Spleen (tissue), 13 donors: ENCODE measurements at places on chromosomes 2 and 18. TPM values are rescaled to one million over a fixed set of nuclear protein-coding genes. Genes with fewer than 3 reads are reported as not detected.
A peak's percentile ranks its signal among the peaks of the same experiment; 100 is the strongest.

TEX44 gene
- polyA plus RNA-seq: not detected

DNA sequence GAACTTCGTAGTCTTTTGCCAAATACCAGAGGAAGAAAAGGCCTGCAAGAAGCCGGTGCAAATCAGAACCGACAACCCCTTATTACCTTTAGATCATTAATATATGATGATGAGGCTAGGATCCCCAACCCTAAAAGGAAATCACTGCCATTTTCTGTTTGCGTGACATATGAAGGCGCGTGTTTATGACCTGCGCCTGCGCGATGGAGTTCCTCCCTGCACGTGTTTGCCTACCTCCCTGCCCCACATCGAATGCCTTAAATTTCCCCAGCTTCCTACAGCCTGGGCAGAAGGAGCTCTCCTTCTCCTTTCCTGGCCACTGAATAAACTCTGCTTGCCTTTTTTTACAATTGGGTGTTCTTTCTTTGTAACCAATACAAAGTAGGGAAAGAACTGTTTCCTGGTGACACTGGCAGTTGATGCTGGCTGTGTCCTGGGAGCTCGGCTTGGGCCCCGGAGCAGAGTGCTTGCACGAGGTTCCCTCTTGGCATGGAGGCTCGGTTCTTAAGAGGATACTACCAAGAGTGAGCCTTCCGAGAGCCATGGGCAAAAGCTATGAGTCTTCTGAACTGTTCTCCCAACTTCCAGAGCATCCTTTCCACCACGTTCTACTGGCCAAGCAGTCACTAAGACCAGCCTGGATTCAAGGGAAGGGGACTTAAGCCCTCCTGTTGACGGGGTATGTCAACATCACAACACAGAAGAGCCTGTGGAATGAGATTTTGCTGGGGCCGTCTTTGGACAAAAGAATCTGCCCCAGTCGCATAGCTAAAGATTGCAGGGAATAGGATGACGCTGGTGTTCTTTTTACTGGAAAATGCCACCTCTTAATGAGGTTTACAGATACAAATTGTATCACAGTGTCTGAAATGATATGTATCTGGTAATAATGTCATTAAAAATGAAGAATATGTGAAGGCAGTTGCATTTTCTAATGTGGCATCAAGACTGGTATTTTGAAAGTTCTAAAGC lies 179.8 kb downstream of the SH3BP4 start:
- H3K4me1 ChIP-seq: peaks cover 6% of the 10 kb centered on the region
- no peak overlapping the region for H3K4me3 ChIP-seq
- H3K27me3 ChIP-seq: no peaks in the 10 kb centered on the region
- H3K36me3 ChIP-seq: no peaks in the 10 kb centered on the region

DNA sequence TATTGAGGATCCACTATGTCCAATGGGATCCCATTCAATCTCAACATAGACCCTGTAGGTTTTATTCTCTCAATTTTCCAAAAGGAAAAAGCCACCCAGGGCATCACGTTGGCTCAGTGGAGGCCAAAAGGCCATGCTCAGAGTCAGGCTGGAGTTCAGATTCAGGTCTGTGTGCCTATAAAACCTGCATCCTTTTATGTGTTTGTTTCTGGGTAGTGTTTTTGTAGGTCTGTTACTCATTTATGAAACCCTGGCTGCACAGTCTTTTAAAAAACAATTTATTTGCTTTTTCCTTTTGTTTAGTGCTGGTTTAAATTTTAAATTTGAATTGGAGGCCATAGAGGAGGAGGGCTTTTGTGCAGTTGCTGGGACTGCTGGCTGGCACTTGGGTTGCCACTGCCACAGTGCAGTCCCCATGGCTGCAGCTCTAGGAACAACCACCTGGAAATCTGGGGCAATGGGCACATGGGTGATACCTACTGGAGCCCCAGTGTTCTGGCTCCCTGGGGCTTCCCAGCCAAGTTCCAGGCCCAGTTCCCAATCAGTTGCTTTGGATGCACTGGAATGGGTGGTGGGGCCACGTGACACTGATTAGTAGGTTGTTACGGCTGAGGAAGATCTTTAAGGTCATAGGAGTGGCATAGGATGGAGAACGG lies 31.3 kb downstream of the IL1R2 start:
- H3K27me3 ChIP-seq: no peaks in the 10 kb centered on the region
- no peak overlapping the region for H3K4me3 ChIP-seq
- peak overlapping the region; percentile 76 for H3K27ac ChIP-seq
- DNase-seq: no peak
- no peaks in the 10 kb centered on the region for H3K36me3 ChIP-seq
- peaks cover 13% of the 10 kb centered on the region for H3K4me1 ChIP-seq

DNA sequence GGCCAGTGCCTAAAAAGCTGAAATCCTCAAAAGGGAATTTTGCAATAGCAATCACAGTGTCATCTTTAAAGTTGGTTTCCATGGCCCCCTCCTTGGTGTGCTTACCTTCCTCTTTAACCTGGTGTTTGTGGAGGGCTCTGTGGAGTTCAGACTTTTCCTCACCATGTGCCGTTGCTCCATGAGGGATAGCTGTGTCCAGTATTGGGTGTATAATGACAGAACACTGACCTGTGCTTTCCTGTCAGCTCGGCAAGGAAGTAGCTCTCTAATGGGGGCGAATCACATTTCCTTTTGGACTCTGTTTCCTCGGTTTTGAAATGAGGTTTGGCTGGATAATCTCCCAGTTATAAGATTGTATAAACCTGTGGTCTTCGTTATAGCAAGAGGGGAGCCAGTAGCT lies 166.0 kb upstream of the DAPL1 start:
- H3K27me3 ChIP-seq: no peaks in the 10 kb centered on the region
- H3K4me3 ChIP-seq: no peak overlapping the region
- H3K36me3 ChIP-seq: peaks cover 13% of the 10 kb centered on the region
- H3K4me1 ChIP-seq: no peaks in the 10 kb centered on the region

DNA sequence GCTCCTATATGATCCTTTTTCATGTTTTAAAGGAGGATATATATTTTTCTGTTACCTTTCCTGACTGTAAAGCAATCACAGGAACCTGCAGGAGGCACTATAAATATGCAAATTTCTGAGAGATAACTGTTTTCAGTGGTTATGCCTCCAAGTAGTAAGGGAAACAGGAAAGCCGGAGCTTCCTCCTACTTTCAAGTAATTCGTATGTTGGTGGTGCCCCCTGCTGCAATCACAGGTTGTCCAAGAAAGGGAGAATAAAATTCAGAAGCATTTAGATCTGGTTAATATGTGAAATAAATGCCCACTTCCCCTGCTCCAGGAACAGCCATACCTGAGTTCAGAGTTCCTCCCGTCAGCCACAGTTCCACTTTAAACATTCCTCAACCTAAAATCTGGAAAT lies 12.0 kb upstream of the BCL11A start:
- H3K27ac ChIP-seq: no peak overlapping the region
- no peak overlapping the region for H3K4me3 ChIP-seq
- H3K4me1 ChIP-seq: peaks cover 16% of the 10 kb centered on the region
- H3K36me3 ChIP-seq: no peaks in the 10 kb centered on the region
- DNase-seq: no peak
- peaks cover 29% of the 10 kb centered on the region for H3K27me3 ChIP-seq

GRCh38 chr2:236785611-236786057 lies 216.0 kb downstream of the ACKR3 start:
- no peaks in the 10 kb centered on the region for H3K4me1 ChIP-seq
- H3K36me3 ChIP-seq: no peaks in the 10 kb centered on the region
- H3K27me3 ChIP-seq: peaks cover 19% of the 10 kb centered on the region

DNA sequence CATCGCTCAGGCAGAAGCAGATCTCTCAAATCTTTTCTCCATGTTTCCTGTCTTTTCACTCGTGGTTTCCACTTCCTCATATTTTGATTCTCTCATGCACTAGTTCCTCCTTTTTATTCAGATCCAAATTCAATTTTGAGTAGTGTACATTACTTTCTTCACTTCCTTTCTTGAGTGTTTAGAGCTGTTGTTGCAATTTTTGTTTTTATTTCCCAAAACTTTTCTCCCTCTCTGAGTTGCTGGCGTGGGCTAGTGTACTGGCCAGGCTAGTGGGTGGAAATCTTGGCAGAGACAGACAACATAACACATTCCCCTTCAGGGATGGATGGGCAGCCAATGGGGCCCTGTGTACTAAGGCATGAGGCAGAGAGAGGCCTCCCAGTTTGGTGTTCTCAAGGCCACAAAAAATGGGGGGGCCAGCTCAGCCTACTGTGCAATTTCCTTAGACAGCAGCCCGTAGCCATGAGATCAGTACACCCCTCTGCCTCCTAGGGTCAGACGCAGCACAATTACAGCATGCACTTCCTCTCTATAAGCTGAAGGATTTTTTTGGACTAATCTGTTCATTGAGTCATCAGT lies 145.1 kb upstream of the PID1 start:
- peaks cover 15% of the 10 kb centered on the region for H3K4me1 ChIP-seq
- no peak for DNase-seq
- H3K36me3 ChIP-seq: no peaks in the 10 kb centered on the region
- no peak overlapping the region for H3K4me3 ChIP-seq
- H3K27me3 ChIP-seq: no peaks in the 10 kb centered on the region

XIRP2 gene
- 0.21 TPM for polyA plus RNA-seq

- no peaks in the 10 kb centered on the region for H3K27me3 ChIP-seq
- no peaks in the 10 kb centered on the region for H3K36me3 ChIP-seq
- no peak for DNase-seq
- H3K4me1 ChIP-seq: no peaks in the 10 kb centered on the region
- no peak overlapping the region for H3K27ac ChIP-seq
- no peak overlapping the region for H3K4me3 ChIP-seq
These were observed 24.6 kb downstream of the GCA start for GRCh38 chr2:162368494-162368893.

RAMP1 gene
- polyA plus RNA-seq: 24.5 TPM

TUBB6 gene
- polyA plus RNA-seq: 29.0 TPM

- no peak overlapping the region for H3K27ac ChIP-seq
- DNase-seq: no peak
- no peaks in the 10 kb centered on the region for H3K36me3 ChIP-seq
- H3K27me3 ChIP-seq: no peaks in the 10 kb centered on the region
- no peaks in the 10 kb centered on the region for H3K4me1 ChIP-seq
These were observed 693.5 kb downstream of the CBLN2 start for GRCh38 chr18:71850602-71851001.

SERPINB10 gene
- 0.51 TPM for polyA plus RNA-seq

SH3YL1 gene
- 37.6 TPM for polyA plus RNA-seq

DNA sequence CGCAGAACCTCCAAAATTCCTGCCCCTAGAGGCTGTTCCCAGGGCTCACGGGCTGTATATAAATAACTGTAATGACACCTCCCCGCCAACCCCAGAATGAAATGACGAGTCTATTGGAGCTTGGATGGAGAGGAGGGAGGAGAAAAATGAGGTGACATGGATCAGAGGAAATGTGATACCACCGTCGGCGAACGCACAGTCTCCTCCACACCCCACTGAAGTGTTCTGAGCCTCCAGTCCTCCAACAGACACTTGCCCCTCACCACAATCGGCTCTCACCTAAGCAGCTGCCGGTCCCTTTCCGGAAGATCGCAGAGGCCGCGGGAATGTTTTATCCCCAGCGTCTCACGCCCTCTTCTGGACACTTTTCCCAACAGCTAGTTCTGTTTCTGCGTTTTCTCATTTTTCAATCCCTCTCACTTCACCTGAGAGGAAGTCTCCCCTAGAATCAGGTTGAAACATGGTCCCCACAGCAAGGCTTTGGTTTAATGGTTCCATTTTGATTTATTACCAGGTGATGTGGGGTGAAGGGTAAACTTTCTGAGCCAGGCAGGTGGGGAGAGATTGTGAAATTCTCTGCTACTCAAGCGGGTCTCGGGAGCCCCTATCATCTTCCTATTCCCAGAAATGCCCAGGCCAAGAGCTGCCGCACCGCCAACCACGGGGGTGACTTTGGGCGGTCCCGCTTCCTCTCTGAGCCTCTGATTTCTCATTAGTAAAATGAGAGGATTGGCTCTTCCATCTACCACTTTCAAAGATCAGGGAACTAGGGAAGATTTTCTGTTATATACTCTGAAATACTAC lies 9.1 kb upstream of the MYO5B start:
- H3K4me1 ChIP-seq: peaks cover 9% of the 10 kb centered on the region
- H3K27me3 ChIP-seq: peaks cover 8% of the 10 kb centered on the region
- H3K36me3 ChIP-seq: no peaks in the 10 kb centered on the region
- H3K4me3 ChIP-seq: no peak overlapping the region

GRCh38 chr2:186751790-186752189 lies 57.9 kb downstream of the FAM171B start:
- no peaks in the 10 kb centered on the region for H3K36me3 ChIP-seq
- no peak overlapping the region for H3K27ac ChIP-seq
- H3K27me3 ChIP-seq: no peaks in the 10 kb centered on the region
- no peak for DNase-seq
- H3K4me3 ChIP-seq: no peak overlapping the region

DNA sequence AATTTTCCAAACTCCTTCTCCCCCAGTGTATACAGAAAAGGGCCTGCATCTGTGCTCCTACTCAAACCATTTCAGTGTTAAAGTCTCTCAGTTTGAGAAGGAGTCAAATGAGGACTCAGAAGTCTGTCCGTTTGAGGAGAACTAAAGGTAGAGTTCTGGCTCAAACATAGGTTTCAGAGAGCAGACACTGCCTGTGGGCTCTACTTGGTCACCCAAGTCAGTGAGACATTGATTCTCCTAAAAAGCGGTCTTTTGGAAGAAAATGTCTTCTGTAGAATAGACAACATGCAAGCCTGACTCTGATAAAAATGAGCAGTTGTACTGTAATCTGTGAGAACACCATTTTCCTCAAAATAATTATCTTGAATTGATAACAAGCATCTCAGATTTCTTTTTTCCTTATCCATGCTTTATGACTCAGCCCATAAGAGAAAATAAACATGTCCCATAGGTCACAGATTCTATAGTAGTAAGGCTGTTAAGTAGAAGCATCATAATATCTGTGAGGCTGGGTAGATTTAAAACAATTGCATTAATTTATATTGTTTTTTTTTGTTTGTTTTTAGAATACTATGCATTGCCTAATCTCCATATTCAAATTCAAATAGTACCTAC lies 82.8 kb downstream of the ASXL3 start:
- H3K27me3 ChIP-seq: no peaks in the 10 kb centered on the region
- H3K4me1 ChIP-seq: no peaks in the 10 kb centered on the region
- no peaks in the 10 kb centered on the region for H3K36me3 ChIP-seq
- H3K4me3 ChIP-seq: no peak overlapping the region
- no peak for DNase-seq
- no peak overlapping the region for H3K27ac ChIP-seq

RABL2A gene
- polyA plus RNA-seq: 13.9 TPM

GRCh38 chr2:200695601-200696000 lies 109.8 kb downstream of the AOX1 start:
- H3K36me3 ChIP-seq: no peaks in the 10 kb centered on the region
- peak overlapping the region; percentile 26 for H3K27ac ChIP-seq

- H3K4me1 ChIP-seq: no peaks in the 10 kb centered on the region
- H3K36me3 ChIP-seq: no peaks in the 10 kb centered on the region
- no peak overlapping the region for H3K4me3 ChIP-seq
- DNase-seq: no peak
- H3K27me3 ChIP-seq: no peaks in the 10 kb centered on the region
- no peak overlapping the region for H3K27ac ChIP-seq
These were observed 303.5 kb downstream of the HRH4 start for GRCh38 chr18:24763765-24764513.

GRCh38 chr2:205872716-205873115 lies 190.4 kb downstream of the NRP2 start:
- no peak for DNase-seq
- no peak overlapping the region for H3K27ac ChIP-seq
- no peaks in the 10 kb centered on the region for H3K27me3 ChIP-seq
- H3K4me3 ChIP-seq: no peak overlapping the region
- no peaks in the 10 kb centered on the region for H3K36me3 ChIP-seq
- no peaks in the 10 kb centered on the region for H3K4me1 ChIP-seq
